ENCODE measurements at places on chromosomes 11 and 22. TPM values are rescaled to one million over a fixed set of nuclear protein-coding genes. Genes with fewer than 3 reads are reported as not detected.
A peak's percentile ranks its signal among the peaks of the same experiment; 100 is the strongest.

DNA sequence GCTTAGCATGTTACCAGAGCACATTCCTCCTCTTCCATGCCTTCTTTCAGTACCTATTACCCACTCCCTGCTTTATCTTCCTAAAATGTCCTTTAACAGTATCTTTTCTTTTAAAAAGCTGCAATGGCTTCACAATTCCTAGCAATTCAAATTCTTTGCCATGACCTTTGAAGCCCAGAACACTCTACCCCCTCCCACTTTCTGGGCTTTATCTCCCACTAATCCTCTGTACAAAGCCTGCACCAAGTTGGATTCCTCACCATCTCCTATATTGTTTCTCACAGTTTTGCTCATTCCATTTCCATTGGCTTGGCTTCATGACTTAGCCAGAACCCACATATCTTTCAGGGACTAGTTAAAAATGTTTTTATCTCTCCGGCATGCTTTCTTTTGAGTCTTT, 80.9 kb downstream of the FAM76B start:
- no peaks in the 10 kb centered on the region for H3K4me1 ChIP-seq
- no peak overlapping the region for H3K27ac ChIP-seq
- no peaks in the 10 kb centered on the region for H3K36me3 ChIP-seq
- no peak overlapping the region for H3K4me3 ChIP-seq

DNA sequence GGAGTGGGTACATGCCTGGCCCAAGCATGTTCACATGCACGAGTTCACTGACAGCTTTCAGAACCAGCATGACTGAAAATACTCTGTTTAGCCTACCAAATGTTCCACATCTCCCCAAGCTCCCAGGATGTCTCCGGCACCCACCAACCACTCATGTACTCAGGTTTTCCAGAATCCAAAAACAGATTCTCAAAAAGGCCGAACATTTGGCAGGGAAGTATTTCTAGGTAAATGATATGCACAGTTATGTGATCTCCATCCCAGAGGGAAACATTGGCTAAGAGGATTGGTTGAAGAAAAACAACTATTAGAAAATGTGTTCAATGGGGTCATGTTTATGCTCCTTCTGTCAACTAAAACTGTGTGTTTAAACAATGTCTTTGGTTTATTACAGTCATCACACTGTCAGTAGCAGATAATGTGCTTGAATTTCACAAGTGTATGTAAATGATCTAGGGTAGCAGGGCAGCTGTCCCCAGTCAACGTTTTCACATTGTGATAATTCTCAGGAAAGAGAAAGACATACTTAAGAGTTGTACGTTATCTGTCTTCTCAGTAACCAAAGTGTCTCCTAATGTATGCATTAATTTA, 52.3 kb downstream of the BARX2 start:
- no peaks in the 10 kb centered on the region for H3K27me3 ChIP-seq
- no peak for DNase-seq
- no peaks in the 10 kb centered on the region for H3K4me1 ChIP-seq
- no peak overlapping the region for H3K4me3 ChIP-seq

- no peak overlapping the region for H3K4me3 ChIP-seq
- DNase-seq: no peak
- no peak overlapping the region for H3K27ac ChIP-seq
- H3K36me3 ChIP-seq: no peaks in the 10 kb centered on the region
- H3K27me3 ChIP-seq: peaks cover 38% of the 10 kb centered on the region
Observed at GRCh38 chr11:2869134-2869526, 16.4 kb downstream of the CDKN1C start.

DNA sequence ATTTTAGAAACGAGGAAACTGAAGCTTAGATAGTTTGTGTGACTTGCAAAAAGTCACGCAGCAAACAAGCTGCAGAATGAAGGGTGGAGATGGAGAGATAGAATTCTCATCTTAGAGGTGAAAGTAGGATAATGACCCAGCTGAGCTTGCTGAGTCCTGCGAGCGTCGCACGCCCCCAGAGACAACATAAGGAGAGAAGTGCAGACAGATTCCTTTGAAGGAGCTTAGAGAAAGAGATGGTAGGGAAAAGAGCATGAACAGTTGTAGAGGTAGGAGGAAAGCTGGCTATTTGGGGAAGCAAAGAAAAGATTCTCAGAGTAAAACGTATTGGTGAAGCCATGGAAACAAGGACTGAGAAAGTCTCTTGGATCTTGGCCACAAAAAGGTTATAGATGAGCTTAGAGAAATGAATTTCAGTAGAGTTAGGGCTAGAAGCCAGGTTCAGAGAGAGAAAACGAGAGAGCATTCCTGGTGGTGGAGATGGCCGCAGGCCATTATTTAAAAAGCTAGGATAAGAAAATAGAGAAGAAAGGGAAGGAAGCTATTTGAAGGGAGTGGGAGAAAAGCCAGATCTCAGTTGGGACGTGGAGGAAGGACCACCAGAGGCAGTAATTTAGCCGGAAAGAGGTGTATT, 44.8 kb downstream of the FAM83F start:
- no peak for DNase-seq
- H3K4me3 ChIP-seq: no peak overlapping the region
- peaks cover 40% of the 10 kb centered on the region for H3K27me3 ChIP-seq
- H3K36me3 ChIP-seq: no peaks in the 10 kb centered on the region
- peaks cover 11% of the 10 kb centered on the region for H3K4me1 ChIP-seq
- no peak overlapping the region for H3K27ac ChIP-seq

DNA sequence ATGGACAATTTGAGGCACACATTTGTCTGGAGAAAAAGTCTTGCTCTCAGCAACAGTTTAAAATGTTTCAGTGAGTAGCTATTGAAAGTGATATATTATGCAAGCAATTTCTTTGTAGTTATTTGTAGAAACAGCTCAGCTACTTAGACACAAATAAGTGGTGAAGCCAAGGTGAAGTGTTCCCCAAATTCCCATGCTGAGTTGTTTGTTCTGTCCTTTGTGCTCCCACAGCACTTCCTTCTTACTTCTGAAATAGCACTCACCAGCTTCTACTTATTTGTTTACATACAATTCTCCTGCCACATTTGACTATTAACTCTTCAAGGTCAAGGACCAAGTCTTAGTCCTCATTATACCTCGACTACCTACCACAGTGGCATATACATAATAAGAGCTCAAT, 638.6 kb upstream of the LRRC4C start:
- H3K27ac ChIP-seq: no peak overlapping the region
- H3K4me1 ChIP-seq: no peaks in the 10 kb centered on the region
- H3K36me3 ChIP-seq: no peaks in the 10 kb centered on the region
- no peaks in the 10 kb centered on the region for H3K27me3 ChIP-seq
- DNase-seq: no peak
- no peak overlapping the region for H3K4me3 ChIP-seq

GRCh38 chr11:66862559-66863037, 5.7 kb downstream of the LRFN4 start:
- no peaks in the 10 kb centered on the region for H3K4me1 ChIP-seq
- H3K27ac ChIP-seq: no peak overlapping the region

DNA sequence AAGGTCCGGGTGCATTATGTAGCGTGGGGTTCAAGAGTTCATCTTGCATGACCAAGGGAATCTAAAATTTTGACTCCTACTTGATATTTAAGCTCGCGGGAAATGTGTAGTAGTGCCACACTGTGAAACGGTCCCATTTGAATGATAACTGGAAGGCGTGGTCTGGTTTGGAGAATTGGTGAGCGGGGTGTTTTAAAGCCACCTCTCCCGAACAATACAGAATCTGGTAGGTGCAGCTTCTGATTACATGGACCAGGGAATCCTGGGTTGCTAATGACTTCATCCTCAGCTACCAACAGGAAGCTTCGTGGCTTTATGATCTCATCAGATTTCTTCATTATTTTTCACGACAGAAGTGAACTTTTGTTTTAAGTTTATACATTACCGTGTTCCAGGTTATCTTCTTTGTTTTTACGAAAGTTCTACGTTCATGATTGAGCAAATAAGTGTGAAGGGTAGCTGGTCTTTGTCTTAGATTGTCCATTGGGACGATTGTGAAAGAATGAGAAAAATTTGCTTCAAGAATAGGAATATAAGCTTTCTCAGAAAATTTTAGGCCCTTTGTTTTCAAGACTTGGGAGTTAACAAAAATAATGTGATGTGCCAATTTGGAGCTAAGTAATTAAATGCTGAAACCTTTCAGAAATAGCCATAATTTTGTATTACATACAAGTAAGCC, 1.7 kb downstream of the QSER1 start:
- no peaks in the 10 kb centered on the region for H3K27me3 ChIP-seq
- peak overlapping the region; percentile 89 for H3K4me3 ChIP-seq
- peaks cover 7% of the 10 kb centered on the region for H3K4me1 ChIP-seq
- H3K27ac ChIP-seq: peak overlapping the region; percentile 88
- H3K36me3 ChIP-seq: no peaks in the 10 kb centered on the region

GRCh38 chr11:74485868-74486267, 7.7 kb downstream of the LIPT2 start:
- H3K27me3 ChIP-seq: no peaks in the 10 kb centered on the region
- no peaks in the 10 kb centered on the region for H3K36me3 ChIP-seq
- H3K4me1 ChIP-seq: no peaks in the 10 kb centered on the region
- H3K4me3 ChIP-seq: no peak overlapping the region
- DNase-seq: no peak

DNA sequence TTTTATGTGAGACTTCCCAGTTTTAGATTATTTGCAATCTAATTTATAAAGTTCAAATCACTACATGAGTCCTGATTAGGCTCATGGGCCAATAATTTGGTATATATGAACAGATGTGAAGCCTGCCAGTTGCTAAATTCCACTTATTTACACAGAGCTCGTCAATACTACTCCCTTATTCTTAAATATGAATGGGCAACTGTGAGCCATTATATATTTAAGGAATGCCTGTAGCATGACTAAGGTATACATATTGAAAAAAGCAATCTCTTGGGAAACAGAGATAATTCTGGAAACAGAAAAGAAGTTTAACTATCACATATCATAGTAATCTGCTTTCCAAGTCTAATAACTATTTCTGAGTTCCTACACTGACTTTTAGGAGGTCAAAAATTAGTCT, 27.0 kb downstream of the RBMXL2 start:
- H3K4me1 ChIP-seq: no peaks in the 10 kb centered on the region
- no peaks in the 10 kb centered on the region for H3K27me3 ChIP-seq
- H3K4me3 ChIP-seq: no peak overlapping the region
- DNase-seq: no peak
- no peak overlapping the region for H3K27ac ChIP-seq

The KCNJ4 gene
- not detected for total RNA-seq

The TRMU gene
- total RNA-seq: 18.9 TPM

The SLC25A17 gene
- 17.7 TPM for total RNA-seq

The IL17REL gene
- not detected for total RNA-seq

The ADORA2A gene
- 0.72 TPM for total RNA-seq

The DDTL gene
- 1.8 TPM for total RNA-seq

The CRYBB2 gene
- total RNA-seq: not detected

Measured in osteoblast (primary cell).